ENCODE measurements at places on chromosomes 1 and 21.

DNA sequence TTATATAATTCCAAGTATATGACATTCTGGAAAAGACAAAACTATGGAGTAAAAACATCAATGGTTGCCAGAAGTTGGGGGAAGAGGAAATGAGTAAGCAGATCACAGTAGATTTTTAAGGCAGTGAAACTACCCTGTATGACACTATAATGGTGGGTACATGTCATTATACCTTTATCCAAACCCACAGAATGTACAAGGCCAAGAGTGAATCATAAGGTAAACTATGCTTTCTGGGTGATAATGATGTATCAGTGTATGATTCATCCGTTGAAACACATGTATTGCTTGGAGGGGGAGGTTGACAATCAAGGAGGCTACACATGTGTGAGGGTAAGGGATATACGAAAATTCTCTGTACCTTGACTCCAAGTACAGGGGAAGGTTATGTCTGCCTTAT lies 862.7 kb downstream of the PLA2G4A start:
- no peak for DNase-seq

- DNase-seq: no peak
Measured at GRCh38 chr1:189149547-189150375, 1327.9 kb downstream of the BRINP3 start.

GRCh38 chr1:1245178-1245816 lies 1.2 kb downstream of the C1QTNF12 start:
- DNase-seq: no peak

- no peak for DNase-seq
Measured at GRCh38 chr1:235502601-235503402, 1.4 kb downstream of the B3GALNT2 start.

- no peak for DNase-seq
Measured at GRCh38 chr1:175377394-175377793, 184.8 kb upstream of the KIAA0040 start.

- DNase-seq: peak; percentile 89
Measured at GRCh38 chr1:178973652-178974101, 52.0 kb upstream of the FAM20B start.

DNA sequence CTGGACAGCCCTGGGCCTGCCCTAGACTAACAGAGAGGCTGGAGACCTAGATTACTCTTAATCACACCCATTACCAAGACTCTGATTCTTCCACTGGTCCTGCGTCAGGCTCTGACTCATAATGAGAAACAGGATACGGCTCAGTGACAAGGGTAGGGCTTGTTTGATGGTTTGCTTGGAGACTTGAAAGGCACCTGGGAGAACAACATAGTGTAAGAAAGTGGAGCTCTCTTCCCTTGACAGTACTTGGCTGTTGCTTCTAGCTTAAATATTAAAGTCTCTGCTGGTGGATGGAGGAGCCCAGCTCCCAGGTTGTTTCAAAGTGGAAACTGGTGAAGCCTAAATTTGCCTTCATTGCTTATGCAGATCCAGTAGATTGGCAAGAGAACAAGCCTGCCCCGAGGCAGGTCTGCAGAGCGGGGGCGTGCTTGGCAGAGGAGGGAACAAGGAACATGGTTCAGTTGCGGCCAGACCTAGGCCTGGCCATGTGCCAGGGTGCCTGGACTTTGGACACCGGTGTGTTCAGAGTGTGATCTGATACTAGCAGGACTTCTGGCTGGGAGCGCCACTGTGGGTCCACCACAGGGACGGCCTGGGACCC lies 480.6 kb downstream of the CAMTA1 start:
- no peak for DNase-seq

- no peak for DNase-seq
Measured at GRCh38 chr1:228812961-228813360, 77.7 kb downstream of the RHOU start.

Measured in right hindlimb (tissue), 1 donor.